ENCODE measurements at places on chromosomes 1 and 21.

DNA sequence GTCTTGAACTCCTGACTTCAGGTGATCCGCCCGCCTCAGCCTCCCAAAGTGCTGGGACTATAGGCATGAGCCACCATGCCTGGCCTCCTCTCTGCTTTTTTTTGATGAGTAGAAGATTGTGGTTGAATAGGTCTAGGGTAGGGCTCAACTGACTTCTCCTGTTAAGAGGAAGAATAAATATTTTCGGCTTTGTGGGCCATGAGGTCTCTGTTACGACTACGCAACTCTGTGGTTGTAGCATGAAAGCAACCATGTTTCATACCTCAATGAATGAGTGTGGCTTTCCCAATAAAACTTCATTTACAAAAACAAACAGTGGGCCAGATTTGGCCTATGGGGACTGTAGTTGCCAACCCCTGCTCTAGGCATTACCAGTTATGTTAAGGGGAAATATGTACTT, 67.8 kb downstream of the NID1 start:
- no peak for DNase-seq

DNA sequence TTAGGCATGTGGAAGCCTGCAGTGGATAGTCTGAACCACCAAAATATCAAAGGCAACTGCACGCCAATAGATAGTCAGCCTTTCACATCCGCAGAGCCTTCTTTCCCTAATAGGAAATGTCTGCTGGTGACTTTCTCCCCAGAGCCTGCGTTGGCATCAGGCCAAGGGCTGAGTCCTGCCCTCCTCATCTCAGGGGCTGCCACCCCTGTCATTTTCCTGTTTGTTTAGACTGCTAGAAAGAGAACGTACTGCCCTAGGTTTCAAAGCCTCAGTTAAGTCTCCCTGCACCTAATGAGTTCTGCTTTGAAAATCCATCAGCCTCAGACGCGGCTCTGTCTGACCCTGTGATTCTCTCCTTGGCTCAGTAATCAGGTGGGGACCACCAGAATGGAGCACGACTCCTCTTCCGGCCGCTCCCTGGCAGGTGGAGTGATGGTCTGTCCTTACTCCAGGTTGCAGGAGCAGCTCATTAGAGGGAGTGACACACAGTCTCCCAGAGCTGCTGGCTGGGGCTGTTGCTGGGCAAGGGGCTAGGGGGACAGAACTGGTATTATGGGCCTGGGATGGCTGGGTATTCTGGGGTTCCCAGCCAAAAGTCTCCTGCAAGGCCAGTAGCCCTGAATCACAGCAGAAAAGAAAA, 27.3 kb downstream of the STUM start:
- DNase-seq = no peak

DNA sequence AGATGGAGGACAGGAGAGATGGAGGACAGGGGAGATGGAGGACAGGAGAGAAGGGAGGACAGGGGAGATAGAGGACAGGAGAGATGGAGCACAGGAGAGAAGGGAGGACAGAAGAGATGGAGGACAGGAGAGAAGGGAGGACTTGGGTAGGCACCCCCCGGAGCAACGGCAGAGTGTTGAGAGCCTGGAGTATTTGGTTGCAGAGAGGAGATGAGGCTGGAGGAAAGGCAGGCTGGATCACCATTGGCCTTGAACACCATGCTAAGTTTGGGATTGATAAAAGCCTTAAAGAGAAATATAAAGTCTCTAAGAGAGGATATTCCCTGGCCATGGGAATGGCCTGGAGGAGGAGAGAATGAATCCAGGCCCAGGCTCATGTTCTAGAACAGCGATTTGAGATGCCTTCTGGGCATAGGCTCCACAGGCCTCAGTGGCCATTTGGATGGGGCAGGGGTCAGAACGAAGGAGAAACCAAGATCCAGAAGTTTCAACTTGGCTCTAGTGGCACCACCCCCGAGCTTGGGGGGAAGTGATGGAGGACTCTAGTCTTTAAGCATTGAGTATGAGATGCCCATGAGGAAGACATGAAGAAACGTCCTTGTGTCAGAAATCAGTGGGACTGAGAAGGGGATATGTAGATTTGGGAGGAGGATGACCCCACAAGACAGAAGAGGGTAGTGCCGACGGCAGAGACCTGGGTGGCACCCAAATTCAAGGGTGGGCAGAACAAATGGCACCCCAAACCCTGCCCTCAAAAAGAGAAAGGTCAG, 47.9 kb upstream of the EDN2 start:
- DNase-seq = no peak

DNA sequence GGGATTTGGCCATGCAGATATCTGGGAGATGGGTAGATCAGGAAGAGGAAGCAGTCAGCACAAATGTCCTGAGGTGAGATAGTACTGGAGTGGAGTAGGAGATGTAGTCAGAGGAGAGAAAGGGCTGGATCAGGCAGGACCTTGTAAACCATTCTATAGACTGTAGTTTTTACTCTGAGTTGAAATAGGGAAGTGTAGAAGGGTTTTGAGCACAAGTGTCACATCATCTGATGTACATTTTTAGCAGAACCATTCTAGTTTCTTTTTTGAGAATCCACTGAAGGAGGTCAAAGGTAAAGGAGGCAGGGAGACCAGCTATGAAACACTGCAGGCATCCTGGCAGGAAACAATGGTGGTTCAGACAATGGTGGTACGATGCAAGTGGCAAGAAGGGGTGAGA, 194.6 kb upstream of the RRP15 start:
- DNase-seq = no peak

DNA sequence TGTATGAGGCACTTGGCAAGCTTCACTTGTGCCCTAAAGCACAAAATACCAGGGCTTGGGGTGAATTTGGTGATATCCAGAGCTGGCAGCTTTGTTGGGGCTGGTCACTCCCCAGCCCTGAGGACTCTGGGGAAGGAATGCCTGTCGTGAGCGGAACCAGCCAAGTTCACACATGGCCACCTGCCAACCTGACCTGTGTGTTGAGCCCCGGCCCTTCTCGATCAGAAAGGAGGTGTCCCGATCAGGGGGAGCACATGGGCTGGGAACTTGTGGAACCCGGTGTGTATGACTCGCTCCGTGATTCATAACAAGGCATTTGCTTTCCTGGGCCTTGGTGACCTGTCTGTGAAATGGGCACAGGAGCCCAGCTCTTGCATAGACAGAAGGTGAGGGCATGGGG, 43.1 kb downstream of the AGPAT3 start:
- no peak for DNase-seq

GRCh38 chr1:237749122-237749521, 141.6 kb downstream of the ZP4 start:
- DNase-seq = no peak

- no peak for DNase-seq
Observed at GRCh38 chr1:195773931-195774330, 834.3 kb downstream of the KCNT2 start.

DNA sequence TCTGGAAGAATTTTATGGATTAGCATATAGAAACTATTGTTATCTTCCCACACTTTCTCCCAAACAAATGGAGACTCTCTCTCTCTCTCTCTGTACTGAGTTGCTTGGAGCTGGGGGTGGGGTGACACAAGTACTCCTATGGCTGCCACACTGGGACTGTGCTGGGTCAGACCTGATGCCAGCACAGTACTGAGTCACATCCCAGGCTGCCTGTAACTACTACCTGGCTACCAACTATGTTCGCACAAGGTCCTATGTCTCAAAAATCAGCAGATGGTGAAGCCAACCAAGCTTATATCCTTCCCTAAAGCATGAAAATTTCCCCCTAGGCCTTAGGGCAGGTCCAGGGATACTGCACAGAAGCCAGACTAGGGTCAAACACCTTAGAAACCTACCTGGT, 66.6 kb downstream of the FAF1 start:
- DNase-seq = no peak

- no peak for DNase-seq
Observed at GRCh38 chr1:36383240-36383639, 2.5 kb downstream of the STK40 start.

Data from fibroblast of skin of right quadriceps (primary cell).